ENCODE measurements at places on chromosomes 1 and 21.

DNA sequence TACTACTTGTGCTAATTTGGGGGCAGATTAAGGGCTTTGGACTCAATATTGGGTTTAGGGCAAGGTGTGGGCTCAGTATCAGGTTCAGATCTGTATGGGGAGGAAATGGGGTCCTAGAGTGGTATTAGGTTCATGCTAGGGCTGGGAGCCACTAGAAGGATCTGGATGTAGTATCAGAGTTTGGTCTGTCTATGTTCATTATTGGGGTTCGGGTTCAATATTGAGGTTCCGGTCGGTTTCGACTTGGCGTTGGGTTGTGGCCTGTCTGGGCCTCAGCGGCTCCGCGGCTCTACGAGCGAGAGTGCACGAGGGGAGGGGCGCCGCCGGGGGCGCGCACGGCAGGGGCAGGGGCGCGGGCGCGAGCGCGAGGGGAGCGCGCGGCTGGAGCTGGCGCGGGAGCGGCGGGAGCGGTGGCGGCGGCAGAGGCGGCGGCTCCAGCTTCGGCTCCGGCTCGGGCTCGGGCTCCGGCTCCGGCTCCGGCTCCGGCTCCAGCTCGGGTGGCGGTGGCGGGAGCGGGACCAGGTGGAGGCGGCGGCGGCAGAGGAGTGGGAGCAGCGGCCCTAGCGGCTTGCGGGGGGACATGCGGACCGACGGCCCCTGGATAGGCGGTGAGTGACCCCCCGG is at the start of gene PTPRF:
PTPRF (plus strand) TSS at position 401 of the 624 bp plus-strand sequence. CDS start 14,193 bp downstream, outside the sequence.
- DNase-seq: peak; percentile 39

DNA sequence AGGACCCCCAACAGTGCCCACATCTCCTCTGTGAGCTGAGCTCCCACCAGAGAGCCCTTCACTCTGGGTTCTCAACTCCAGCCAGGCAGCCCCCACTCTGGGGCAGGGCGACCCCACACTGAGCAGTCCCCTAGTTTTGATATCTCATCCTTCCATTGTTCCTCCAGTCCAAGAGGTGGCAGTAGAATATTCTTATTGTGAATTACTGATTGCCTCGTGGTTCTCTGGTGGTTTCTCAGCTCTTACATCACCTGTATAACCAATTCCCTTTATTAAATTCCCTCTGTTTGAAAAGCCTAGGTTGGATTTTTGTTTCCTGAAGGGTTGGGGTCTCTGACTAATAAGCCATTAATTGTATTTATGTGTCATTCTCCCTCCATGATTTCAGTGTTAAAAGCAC is 407.5 kb downstream of the SETD4 start:
- no peak for DNase-seq

- no peak for DNase-seq
Measured at GRCh38 chr1:97870589-97870988, 50.2 kb downstream of the DPYD start.

DNA sequence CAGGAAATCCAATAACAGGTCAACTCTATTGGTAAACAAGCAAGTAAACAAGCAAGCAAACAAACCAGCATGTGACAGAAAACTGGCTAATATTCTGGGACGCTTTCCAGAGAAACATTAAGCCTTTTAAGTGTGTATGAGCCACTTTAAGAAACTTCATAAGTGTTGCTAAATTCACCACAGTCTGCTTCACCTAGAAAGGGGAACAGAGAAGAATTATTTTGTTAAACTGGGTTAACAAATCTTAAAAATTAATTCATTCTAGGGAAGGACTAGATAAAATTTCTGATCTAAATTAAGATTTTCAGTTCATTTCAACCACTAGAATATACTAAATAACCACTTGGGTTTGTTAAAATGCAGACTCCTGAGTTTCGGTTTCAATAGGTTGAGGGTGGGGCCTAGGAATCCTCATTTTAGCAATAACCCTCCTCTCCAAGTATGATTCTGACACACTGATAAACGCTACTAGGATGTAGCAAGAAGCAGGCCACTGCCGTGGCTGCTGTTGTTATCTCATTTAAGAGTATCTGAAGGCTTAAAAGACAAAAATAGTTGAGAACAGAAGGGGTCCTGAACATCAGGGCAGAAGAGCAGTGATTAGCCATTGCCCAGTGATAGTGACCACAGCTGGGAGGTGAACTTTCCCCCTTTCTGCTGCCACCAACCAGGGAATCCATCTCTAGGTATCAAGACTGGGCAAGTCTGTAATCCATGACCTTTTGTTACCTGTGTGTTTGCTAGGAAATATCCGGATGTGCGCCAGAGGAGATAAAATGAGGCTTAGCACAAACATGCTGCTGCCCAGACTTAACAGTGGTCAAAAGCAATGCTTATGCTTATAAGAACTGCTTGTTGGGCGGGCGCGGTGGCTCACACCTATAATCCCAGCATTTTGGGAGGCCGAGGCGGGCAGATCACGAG is 11.2 kb downstream of the CREG1 start:
- DNase-seq: no peak

DNA sequence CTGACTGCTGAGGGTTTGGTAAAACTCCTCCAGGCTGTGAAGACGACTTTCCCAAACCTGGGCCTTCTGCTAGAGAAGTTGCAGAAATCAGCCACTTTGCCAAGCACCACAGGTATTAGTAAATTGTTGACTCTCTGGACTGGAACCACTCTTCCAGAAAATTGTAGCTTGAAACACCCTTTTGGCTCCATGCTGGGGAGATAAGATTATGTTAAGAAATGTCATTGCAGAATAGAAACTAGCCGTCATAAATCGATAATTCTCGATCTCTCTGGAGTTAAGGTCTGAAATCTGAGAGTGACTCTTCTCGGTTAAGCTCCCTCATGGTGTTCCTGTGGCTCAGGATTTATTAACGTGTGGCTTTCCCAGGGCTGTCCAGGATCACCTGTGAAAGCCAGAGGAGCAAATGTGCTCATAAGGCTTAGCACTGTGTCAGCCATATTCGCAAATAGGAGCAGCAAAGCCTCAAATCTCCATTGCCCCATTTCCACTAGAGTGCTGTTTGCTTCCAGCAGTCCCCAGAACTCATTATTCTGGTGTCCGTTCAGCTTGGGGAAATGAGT is 54.6 kb downstream of the ZBTB40 start:
- DNase-seq: no peak

Data from fibroblast of lung (primary cell).